MCF 10A (cell line): ENCODE measurements at places on chromosomes 3 and 15. TPM values are rescaled to one million over a fixed set of nuclear protein-coding genes. Genes with fewer than 3 reads are reported as not detected.

- peak; percentile 32 for DNase-seq
- no peaks in the 10 kb centered on the region for H3K36me3 ChIP-seq
- H3K4me3 ChIP-seq: no peak overlapping the region
- H3K27me3 ChIP-seq: peaks cover 26% of the 10 kb centered on the region
Observed at GRCh38 chr3:61371123-61371522, 119.9 kb upstream of the FHIT start.

GRCh38 chr15:98147415-98147814 lies 186.9 kb downstream of the ARRDC4 start:
- H3K27me3 ChIP-seq: no peaks in the 10 kb centered on the region
- H3K36me3 ChIP-seq: no peaks in the 10 kb centered on the region
- no peak overlapping the region for H3K4me3 ChIP-seq

DNA sequence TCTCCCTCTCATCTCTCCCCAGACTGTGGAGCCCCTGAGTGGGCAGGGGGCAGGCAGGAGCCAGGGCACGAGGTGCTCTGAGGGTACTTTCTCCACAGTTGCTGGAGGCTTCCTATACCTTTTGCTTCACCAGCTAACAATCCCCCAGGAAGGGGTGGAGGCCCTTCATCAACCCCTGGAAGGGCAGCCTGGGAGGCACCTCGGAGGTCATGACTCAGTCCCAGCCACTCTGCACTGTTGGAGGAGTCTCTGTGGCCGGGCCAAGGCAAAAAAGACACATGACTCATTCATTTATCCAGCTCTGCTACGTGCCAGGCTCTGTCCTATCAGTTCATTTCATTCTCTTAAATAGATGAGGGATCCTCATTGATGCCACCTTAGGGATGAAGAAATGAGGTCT lies 15.6 kb upstream of the KY start:
- H3K27me3 ChIP-seq: peaks cover 11% of the 10 kb centered on the region
- H3K36me3 ChIP-seq: no peaks in the 10 kb centered on the region
- DNase-seq: peak; percentile 68
- H3K27ac ChIP-seq: no peak overlapping the region
- H3K4me3 ChIP-seq: no peak overlapping the region

- peak overlapping the region; percentile 68 for H3K4me3 ChIP-seq
- no peaks in the 10 kb centered on the region for H3K27me3 ChIP-seq
- peaks cover 16% of the 10 kb centered on the region for H3K4me1 ChIP-seq
Observed at GRCh38 chr15:31215490-31216214, 111.0 kb upstream of the KLF13 start.

- H3K4me3 ChIP-seq: no peak overlapping the region
- DNase-seq: no peak
- H3K27me3 ChIP-seq: no peaks in the 10 kb centered on the region
- no peak overlapping the region for H3K27ac ChIP-seq
- peaks cover 30% of the 10 kb centered on the region for H3K36me3 ChIP-seq
Observed at GRCh38 chr3:182964179-182964578, 16.2 kb downstream of the DCUN1D1 start.

GRCh38 chr3:170189398-170190256 lies 8.1 kb upstream of the PHC3 start:
- no peaks in the 10 kb centered on the region for H3K27me3 ChIP-seq
- DNase-seq: no peak
- no peak overlapping the region for H3K27ac ChIP-seq
- H3K4me1 ChIP-seq: no peaks in the 10 kb centered on the region
- no peaks in the 10 kb centered on the region for H3K36me3 ChIP-seq

GRCh38 chr3:58021962-58022361 lies 13.7 kb downstream of the FLNB start:
- H3K36me3 ChIP-seq: peaks cover 21% of the 10 kb centered on the region
- H3K4me1 ChIP-seq: peaks cover 56% of the 10 kb centered on the region
- no peak overlapping the region for H3K4me3 ChIP-seq
- no peaks in the 10 kb centered on the region for H3K27me3 ChIP-seq
- DNase-seq: no peak
- H3K27ac ChIP-seq: peak overlapping the region; percentile 80

DNA sequence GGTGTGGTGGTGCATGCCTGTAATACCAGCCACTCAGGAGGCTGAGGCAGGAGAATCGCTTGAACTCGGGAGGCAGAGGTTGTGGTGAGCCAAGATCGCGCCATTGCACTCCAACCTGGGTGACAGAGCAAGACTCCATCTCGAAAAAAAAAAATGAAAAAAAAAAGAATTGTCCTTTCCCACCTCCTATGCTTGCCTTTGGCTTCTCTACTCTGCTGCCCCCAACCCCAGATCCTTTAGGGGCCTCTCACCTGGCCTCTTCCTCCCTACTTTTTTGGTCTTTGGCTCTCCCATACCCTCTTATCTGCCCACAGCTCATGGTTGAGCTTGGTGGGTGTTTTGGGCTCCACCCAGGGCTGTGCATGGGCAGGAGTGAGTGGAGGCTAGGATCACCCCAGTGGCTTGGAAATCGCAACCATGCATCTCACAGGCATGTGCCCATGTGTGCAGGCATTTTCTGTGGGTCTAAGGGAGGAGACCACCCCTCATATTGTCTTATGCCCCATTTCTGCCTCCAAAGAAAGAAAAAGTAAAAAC lies 2.1 kb upstream of the SHISA5 start:
- DNase-seq: no peak
- H3K27me3 ChIP-seq: no peaks in the 10 kb centered on the region
- peaks cover 22% of the 10 kb centered on the region for H3K4me1 ChIP-seq
- no peak overlapping the region for H3K27ac ChIP-seq
- peaks cover 2% of the 10 kb centered on the region for H3K36me3 ChIP-seq

DNA sequence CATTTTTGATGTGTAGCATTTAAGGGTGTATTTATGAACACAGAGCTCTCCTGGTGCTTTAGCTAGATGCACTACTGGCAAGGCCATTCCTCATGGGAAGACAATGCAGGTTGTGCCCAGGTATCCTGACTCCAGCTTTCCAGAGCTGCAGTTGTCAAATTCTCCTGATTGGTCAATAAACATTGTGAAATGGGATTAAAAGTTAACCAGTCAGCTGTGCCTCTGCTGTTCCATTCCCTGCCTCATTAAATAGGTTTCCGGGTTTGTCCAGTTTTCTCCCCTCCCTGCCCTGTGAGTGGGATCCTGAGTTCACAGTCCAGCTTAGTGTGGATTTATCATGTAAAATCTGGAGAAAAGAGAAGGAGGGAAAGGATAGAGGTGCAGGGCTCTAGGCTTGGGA lies 207.3 kb downstream of the SQOR start:
- H3K4me3 ChIP-seq: no peak overlapping the region
- H3K27me3 ChIP-seq: no peaks in the 10 kb centered on the region
- no peak for DNase-seq
- H3K36me3 ChIP-seq: no peaks in the 10 kb centered on the region
- H3K4me1 ChIP-seq: no peaks in the 10 kb centered on the region

DNA sequence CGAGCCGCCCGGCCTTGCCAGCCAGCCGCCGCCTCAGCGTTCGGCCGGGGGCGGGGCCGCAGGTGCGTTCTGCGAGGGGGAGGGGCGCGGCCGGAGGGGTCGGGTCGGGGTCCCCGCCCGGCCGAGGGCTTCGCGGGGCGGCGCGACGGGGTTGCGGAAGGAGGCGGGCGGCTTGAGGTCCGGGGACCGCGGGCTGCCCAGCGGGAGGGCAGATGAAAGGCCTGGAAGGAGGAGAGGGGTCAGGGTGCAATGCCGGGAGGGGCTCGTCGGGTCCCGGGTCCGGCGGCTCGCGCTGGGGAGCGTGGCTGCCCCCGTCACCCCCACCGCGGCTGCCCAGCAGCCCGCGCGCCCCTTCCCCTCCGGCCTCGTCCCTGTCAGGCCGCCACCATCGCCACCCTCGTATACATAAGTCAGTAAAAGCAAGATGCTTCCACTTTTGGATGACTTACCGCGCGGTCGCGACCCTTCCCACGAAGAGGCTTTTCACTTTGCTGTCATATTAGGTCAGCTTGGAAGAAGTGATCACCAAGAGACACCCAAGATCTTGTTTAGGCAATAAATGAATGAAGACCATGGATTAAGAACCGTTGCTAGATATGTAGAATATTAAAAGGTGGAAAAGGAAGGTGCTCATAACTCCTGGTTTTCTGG lies 620 bp upstream of the ANP32A start:
- peak overlapping the region; percentile 96 for H3K4me3 ChIP-seq
- peaks cover 7% of the 10 kb centered on the region for H3K36me3 ChIP-seq
- H3K27me3 ChIP-seq: no peaks in the 10 kb centered on the region
- no peak for DNase-seq

GRCh38 chr3:139527265-139527664 lies 12.3 kb downstream of the RBP1 start:
- no peaks in the 10 kb centered on the region for H3K27me3 ChIP-seq
- no peak overlapping the region for H3K4me3 ChIP-seq
- no peaks in the 10 kb centered on the region for H3K4me1 ChIP-seq
- DNase-seq: no peak
- H3K36me3 ChIP-seq: no peaks in the 10 kb centered on the region

DNA sequence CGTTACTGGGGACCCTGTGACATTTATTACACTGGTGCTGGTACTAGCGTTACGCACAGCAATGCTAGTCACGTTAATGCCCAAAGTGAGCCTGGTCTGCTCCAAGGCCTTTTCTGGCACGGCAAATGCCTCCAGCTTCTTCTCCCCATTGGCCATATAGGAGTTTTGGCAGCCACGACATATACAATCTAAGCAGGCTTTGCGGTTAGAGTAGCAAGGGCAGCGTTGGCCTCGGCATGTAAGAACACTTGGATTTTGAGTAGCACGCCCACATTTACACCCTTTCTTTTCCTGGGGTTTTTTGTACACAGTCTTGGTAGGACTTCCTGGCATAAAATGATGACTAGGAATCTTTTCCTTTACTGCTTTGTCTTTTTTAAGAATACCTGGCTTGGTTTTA lies 44.9 kb downstream of the MSL2 start:
- no peak for DNase-seq
- no peak overlapping the region for H3K4me3 ChIP-seq
- H3K27ac ChIP-seq: no peak overlapping the region
- H3K36me3 ChIP-seq: peaks cover 28% of the 10 kb centered on the region
- peaks cover 46% of the 10 kb centered on the region for H3K4me1 ChIP-seq
- no peaks in the 10 kb centered on the region for H3K27me3 ChIP-seq

DNA sequence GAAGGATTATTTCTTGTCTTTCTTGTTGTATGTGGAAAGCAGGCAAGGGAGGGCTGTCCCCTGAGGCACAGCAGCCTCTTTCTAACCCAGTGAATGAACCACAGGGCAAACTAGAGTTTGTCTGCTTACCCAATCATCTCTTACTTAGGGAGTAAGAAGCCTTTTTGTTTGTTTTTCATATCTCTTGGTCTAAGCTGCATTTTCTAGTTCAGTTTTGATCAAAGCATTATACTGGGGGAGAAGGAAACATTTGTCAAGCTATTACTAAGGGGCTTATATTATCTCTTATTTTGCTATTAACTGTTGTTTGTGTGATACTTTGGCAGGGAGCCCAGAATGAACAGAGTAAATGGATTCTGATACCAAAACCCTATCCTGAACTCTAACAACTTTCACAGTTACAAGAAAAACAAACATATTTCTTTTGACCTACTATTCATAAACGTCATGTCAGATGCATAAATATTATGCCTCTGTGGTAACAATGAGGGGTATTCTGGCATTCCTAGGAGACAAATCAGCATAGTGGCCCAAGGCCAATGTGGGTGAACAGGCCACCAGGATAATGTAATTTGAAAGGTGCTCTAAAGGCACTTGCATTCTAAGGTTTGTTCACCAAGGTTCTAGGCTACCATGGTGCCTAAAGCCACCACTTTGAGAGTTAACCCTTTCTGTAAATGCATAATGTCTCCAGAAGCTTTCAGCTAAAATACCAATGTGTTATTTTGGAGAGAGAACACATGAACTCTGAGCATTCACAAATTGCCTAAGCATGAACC lies 271.6 kb upstream of the ZPLD1 start:
- peak overlapping the region; percentile 31 for H3K27ac ChIP-seq
- peak; percentile 67 for DNase-seq
- H3K36me3 ChIP-seq: no peaks in the 10 kb centered on the region
- no peaks in the 10 kb centered on the region for H3K27me3 ChIP-seq

- H3K36me3 ChIP-seq: peaks cover 22% of the 10 kb centered on the region
- no peak overlapping the region for H3K27ac ChIP-seq
- H3K27me3 ChIP-seq: no peaks in the 10 kb centered on the region
- DNase-seq: no peak
- peak overlapping the region; percentile 90 for H3K4me3 ChIP-seq
- H3K4me1 ChIP-seq: peaks cover 46% of the 10 kb centered on the region
Observed at GRCh38 chr3:42654331-42655201, 1.1 kb downstream of the ZBTB47 start.

GRCh38 chr3:134302674-134303073 lies 52.0 kb upstream of the RYK start:
- no peak overlapping the region for H3K27ac ChIP-seq
- DNase-seq: no peak
- H3K4me1 ChIP-seq: peaks cover 16% of the 10 kb centered on the region
- no peaks in the 10 kb centered on the region for H3K27me3 ChIP-seq
- no peak overlapping the region for H3K4me3 ChIP-seq

Gene SLC38A3
- not detected in 2 replicates for total RNA-seq

Gene PLA2G4D
- not detected in 2 replicates for total RNA-seq

Gene WDR72
- not detected in 2 replicates for total RNA-seq

Gene IL5RA
- not detected in 2 replicates for total RNA-seq

Gene CFAP161
- total RNA-seq: not detected in 2 replicates

Gene BRK1
- 78.5 and 82.5 TPM in 2 replicates for total RNA-seq
